ENCODE measurements at places on chromosomes 6 and 20.

- no peak for DNase-seq
Observed at GRCh38 chr6:130981409-130981808, 81.6 kb downstream of the EPB41L2 start.

DNA sequence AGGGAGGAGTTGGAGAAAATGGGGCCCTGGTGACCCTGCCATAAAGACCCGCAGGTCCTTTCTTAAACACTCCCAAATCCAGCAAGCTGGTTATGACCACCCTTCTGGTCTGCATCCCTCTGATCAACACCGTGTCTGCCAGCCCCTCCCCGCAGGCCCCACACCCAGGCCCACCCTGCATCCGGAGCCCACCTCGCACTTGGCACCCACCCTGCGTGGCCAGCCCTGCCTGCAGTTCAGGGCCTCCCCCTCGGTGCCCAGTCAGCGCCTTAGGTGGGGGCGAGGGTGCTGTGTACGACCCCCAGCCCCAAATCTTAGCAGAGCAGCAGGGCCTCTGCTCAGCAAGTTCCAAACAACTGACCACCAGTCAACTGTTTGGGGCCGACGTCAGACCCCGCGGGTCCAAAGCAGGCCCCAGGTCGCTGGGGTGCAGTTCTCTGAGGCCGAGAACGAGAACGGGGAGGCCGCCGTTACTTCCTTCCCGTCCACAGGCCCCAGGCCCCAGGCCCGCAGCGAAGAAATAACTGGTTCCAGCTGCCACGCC lies 1.2 kb downstream of the ACSS1 start:
- no peak for DNase-seq

DNA sequence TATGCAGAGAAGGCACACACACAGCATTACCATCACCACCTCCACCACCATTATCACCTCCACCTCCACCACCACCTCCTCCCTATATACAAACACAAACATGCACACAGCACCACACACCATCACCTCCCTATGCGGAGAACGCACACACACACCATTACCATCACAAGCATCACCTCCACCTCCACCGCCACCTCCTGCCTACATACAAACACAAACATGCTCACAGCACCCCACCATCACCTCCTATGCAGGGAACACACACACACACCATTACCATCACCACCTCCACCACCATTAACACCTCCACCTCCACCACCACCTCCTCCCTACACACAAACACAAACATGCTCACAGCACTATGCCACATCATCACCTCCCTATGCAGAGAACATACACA lies 236.5 kb upstream of the AFDN start:
- no peak for DNase-seq

- DNase-seq, result no peak
Observed at GRCh38 chr6:34771727-34772126, 14.4 kb downstream of the SNRPC start.

GRCh38 chr6:137968901-137969300 lies 101.8 kb downstream of the TNFAIP3 start:
- DNase-seq, result no peak

All from NCI-H774 (cell line).